Activated T-cell treated with anti-CD3 and anti-CD28 coated beads, Interleukin-2, amount 50 U/mL, for 4 hours (primary cell): ENCODE measurements at places on chromosomes 1 and 21.

GRCh38 chr1:40848530-40849189, 13.5 kb downstream of the CITED4 start:
- DNase-seq: no peak

DNA sequence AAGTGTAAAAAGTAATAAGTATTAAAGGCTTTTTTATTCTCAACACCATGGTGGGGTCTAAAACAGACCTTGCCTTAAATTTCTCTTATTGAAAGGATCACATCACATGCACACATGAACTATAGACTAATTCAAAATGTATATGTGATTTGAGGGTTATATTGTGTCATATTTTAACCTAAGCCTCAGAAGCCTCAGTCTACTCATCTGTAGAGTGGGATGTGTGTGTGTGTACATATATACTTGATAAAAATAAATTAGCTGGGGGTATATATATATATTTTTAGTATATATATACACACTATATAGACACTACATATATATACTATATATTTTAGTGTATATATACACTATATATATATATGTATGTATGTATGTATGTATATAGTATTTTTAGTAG, 58.8 kb downstream of the KCTD3 start:
- no peak for DNase-seq

DNA sequence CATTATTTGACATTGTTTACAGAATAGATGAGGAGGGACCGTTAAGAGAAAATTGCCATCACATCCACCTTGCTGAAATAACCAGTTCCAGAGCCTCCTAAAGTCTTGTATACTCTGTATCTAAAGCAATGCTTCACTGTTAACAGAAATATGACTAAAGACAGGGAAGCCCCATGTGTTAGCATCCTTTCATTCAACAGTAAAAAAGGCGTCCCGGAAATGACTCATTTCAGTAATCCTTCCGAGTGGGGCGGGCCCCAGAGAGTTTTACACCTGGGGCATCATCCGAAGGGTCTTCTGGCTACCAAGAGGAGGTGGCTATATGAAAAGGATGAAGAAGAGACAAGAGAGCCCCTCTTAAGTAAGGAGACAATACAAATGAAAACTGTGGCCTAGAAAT, 227.2 kb downstream of the SLC45A1 start:
- DNase-seq: no peak

- no peak for DNase-seq
Measured at GRCh38 chr1:155454096-155454495, 108.5 kb downstream of the ASH1L start.

DNA sequence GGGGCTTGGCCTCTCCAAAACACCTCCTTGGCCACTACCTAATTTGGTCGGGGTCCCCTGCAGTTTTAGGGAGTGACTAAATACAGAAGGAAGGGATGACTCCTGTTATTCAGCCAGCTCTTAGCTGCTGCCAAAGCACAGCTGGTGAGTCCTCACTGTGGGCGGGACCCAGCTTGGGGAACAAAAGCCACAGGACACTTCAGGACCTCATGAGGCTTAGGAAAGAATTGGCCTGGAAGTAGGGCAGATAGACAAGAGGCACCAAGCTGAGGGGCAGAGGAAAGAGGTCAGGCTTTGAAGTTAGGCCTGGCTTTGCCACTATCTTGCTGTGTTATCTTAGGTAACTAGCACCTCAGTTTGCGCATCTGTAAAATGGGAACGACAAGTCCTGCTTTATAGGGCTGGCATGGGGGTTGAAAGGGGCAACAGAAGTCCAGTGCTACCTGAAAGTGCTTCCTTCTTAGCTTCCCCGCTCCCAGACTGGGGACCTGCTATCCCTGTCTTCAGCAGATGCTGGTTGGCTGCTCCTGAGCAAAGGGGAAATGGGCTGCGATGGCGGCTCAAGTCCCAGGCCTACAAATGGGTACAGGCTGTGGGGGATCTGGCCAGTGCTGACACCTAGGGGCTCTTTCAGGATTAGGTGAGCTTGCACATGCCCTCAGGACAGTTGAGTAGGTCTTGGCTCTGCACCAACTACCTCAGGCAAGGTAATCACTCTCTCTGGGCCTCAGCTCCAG, 15.7 kb downstream of the IFI6 start:
- no peak for DNase-seq

- DNase-seq: no peak
Measured at GRCh38 chr1:116362050-116362449, 11.0 kb upstream of the ATP1A1 start.

GRCh38 chr21:34567604-34568155, 47.2 kb downstream of the RCAN1 start:
- DNase-seq: no peak

GRCh38 chr1:79524126-79524525, 517.6 kb upstream of the ADGRL4 start:
- DNase-seq: no peak

DNA sequence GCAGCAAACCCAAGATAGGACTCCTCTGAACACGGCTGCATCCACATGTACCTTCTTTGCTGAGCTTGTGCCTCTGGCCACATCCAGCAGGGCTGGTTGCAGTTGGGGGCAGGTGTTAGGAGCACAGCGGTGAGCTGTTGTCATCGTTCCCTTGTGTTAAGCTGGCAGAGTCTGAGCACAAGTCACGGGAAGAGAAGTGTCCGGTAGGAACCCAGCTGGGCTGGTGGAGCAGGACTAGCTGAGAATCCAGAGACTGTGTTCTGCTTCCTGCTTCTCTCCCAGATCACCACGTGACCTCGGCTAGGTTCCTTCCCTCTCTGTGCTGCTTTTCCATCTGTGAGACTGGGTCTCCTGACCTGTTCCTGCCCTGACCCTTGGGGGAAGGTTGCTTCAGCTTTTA, 105.1 kb downstream of the PCBP3 start:
- no peak for DNase-seq

DNA sequence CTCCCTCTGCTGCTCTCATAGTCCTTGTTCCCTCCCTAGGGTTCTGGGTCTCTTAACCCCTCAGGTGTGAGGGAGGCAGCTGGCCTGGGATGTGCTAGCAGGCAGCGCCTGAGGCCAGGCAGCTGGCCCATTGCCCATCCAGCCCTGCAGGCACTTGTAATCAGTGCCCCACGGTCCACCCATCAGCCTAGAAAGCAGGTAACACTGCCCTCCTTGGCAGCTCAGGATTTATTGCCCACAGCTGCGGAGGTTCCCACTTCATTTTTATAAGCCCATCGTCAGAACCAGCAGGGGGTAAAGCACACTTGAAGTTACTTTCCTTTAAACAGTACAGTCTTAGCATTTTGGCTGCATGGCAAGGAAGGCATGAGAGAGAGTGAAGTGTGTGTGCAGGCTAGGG, 70.6 kb downstream of the TMEM53 start:
- no peak for DNase-seq

GRCh38 chr1:102733491-102734236, 374.7 kb downstream of the COL11A1 start:
- DNase-seq: no peak

GRCh38 chr1:26994020-26994786, 711 bp downstream of the TRNP1 start:
- no peak for DNase-seq

GRCh38 chr1:55474168-55474786, 259.1 kb upstream of the USP24 start:
- no peak for DNase-seq

DNA sequence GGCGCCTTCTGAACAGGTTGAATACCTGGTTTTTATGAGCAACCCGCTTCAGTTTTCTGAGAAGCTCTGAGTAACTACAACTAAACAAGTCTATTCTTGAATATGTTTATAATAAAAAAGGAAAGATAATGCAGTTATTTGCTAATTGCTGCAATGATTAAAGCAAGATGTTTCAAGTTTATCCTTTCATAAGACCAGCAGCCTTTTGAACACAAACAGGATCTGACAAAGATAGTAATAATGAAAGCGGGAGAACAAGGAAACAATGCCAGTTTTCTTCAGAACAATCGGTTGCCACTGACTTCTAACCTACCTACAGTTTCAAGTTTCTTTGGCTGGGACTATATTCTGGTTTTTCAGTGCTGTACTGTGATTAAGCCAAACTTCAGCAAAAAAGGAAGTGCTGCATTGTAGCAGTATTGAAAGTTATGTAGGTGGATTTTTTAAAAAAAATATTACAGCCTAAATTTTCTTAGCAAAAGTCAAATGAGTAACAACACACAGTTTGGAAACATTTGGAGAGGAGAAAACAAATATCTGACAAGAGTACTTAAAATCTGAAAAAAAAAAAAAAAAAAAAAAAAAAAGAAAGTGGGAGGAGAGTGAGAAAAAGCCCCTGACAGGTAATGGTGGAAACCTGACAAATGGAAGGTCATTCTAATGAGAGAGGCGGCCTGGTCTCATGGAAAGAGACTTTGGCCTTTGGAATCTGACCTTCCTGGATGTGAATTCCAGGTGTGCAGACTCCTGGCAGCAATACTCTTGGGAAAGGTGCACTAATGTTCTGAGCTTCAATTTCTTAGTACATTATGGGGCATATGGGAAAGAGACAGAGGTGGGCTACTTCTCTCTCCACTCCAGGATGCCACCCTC, 11.4 kb downstream of the KCNJ15 start:
- no peak for DNase-seq

DNA sequence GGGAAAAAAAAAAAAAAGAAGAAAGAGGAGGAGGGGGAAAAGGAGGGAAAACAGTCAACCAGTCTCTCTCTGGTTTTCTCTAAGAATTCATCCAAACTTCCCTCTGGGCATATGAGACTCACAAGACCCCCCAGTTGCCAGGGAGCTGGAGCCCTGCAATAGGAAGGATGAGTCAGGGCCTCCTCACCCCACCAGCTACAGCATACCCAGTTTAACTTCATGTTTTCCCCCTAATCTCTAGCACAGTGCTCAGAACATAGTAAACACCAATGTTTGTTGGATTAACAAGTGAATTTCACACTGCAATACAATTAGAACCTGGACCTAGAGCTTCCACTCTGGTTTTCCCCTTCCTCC, 7.8 kb downstream of the F11R start:
- DNase-seq: no peak

GRCh38 chr1:35122311-35122710, 43.1 kb downstream of the ZMYM1 start:
- DNase-seq: no peak

DNA sequence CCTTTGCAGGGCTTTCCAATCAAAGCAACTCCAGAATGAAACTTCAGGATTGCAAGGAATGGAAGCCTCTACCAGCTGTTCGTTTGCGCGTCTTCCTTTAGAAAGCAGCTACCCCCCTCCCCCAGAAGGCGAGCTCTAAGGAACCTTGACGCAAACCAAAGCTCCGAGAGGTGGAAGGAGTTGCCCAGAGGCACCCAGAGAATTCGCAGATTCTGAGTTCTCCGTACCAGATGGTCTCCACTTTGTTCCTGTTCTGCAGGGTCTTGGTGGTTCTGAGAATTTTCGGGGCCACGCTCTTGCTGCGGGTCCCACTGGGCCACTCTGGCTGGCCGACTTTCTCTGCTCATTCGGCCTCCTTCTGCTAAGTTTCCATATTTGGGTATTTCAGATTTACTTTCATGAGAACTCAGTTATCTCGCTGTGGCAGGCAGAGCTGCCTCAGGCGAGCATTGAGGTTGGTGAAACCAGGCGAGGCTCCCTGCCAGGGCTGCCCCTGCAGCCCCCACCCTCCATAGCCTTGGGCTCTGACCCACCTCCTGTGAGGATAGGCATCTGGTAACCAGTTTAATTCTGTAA, 801 bp downstream of the TRAF5 start:
- DNase-seq: no peak

DNA sequence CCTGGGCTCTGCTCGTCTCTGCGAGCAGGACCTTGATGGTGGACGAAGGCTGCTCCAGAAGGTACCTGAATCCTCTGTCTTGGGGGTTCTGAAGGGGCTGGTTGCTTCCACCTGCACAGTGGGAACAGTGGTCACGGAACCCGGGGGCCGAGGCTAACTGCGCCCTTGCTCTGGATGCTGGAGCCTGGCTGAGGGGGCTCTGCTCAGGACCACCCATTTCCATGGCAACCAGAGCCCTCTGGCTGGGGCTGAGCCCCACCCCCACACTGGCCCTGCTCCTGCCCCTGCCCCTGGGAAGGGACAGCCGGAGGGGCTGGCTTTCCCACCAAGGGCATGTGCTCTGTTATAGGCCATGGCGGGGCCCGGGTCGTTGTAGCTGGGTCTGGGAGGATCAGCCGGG, 462.3 kb downstream of the PTPRU start:
- no peak for DNase-seq

GRCh38 chr1:79322511-79323027, 316.0 kb upstream of the ADGRL4 start:
- no peak for DNase-seq
